ENCODE measurements at places on chromosomes 2 and 18. TPM values are rescaled to one million over a fixed set of nuclear protein-coding genes. Genes with fewer than 3 reads are reported as not detected.

DNA sequence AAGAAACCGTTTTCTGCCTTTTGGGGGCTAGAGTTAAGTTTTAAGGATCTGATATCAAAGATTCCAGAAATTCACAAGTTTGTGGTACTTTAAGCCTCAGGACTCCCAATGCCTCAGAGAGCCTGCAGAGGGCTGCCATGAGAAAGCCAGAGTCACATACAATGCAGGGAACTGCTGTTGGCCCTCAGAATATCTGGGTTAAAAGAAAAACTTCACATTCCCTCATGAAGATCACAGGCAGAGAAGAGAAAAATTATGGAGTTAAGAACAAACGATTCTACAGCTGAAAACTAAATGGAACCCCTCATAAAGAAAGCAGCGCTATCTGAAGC lies 39.5 kb downstream of the HDAC4 start:
- no peaks in the 10 kb centered on the region for H3K36me3 ChIP-seq
- H3K27ac ChIP-seq = no peak overlapping the region
- peaks cover 5% of the 10 kb centered on the region for H3K4me1 ChIP-seq
- H3K27me3 ChIP-seq = no peaks in the 10 kb centered on the region

DNA sequence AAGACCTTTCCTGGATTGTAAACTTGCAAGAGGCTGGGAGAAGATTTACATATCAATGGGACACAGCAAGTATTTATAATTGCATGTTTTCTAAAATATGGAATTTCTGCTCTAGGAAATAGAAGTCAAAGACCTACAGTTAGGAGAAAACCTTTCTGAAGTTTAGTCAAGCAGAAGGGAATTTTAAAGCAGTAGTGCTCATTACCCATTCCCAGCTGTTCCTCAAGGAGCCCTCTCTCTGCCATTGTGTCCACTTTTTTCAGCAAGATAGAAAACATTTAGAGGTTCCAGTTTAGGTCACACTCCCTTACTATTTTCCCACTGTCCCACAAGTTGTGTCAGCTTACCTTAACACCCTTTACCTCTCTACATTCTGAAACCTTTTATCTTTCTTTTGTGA lies 584.0 kb upstream of the CHAC2 start:
- no peaks in the 10 kb centered on the region for H3K36me3 ChIP-seq
- H3K4me3 ChIP-seq = no peak overlapping the region
- H3K27ac ChIP-seq = no peak overlapping the region
- H3K4me1 ChIP-seq = no peaks in the 10 kb centered on the region
- H3K27me3 ChIP-seq = no peaks in the 10 kb centered on the region
- DNase-seq = no peak

DNA sequence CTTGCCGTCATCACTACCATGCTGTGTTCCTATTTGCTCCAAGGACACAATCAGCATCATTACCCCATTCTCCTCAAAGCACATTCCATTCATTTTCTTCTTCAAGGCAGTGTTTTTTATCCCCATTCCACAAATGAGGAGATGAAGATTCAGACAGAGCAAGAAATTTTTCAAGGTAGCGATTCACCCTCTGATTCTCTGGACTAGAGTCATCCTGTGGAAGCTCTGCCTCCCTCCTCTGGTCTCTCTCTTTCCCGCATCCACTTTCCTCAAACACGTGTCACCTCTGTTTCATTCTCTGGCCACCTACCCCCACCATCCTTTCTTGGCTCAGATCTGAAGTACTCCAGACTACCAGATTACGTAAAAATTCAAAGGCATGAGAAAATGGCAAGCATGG lies 297.9 kb downstream of the SOX11 start:
- H3K4me3 ChIP-seq = no peak overlapping the region
- no peaks in the 10 kb centered on the region for H3K36me3 ChIP-seq
- DNase-seq = no peak
- no peaks in the 10 kb centered on the region for H3K27me3 ChIP-seq

SERPINB13 gene
- total RNA-seq = not detected

- H3K27me3 ChIP-seq = no peaks in the 10 kb centered on the region
- no peak overlapping the region for H3K27ac ChIP-seq
- no peaks in the 10 kb centered on the region for H3K36me3 ChIP-seq
- no peak overlapping the region for H3K4me3 ChIP-seq
- no peaks in the 10 kb centered on the region for H3K4me1 ChIP-seq
These were observed 1383.8 kb upstream of the ACVR2A start for GRCh38 chr2:146461068-146461467.

UGT1A5 gene
- total RNA-seq = not detected

SAG gene
- not detected for total RNA-seq

GRCh38 chr2:223779877-223780276 lies 57.5 kb downstream of the AP1S3 start:
- H3K4me3 ChIP-seq = no peak overlapping the region
- H3K27ac ChIP-seq = no peak overlapping the region
- H3K36me3 ChIP-seq = peaks cover 9% of the 10 kb centered on the region
- H3K4me1 ChIP-seq = no peaks in the 10 kb centered on the region
- DNase-seq = no peak

- H3K27me3 ChIP-seq = no peaks in the 10 kb centered on the region
- H3K27ac ChIP-seq = no peak overlapping the region
- no peak overlapping the region for H3K4me3 ChIP-seq
- no peak for DNase-seq
- H3K36me3 ChIP-seq = no peaks in the 10 kb centered on the region
These were observed 26.6 kb downstream of the CDKL4 start for GRCh38 chr2:39217192-39217550.

All from spleen (tissue), 13 donors.